ENCODE measurements at places on chromosomes 12 and 14. TPM values are rescaled to one million over a fixed set of nuclear protein-coding genes. Genes with fewer than 3 reads are reported as not detected.

Gene IGF1
- total RNA-seq: 2.9 TPM

GRCh38 chr14:22268875-22269274 is 320.1 kb downstream of the DAD1 start:
- DNase-seq: no peak

- DNase-seq: no peak
Observed at GRCh38 chr14:95679998-95680735, 6.1 kb upstream of the TCL1B start.

- no peak for DNase-seq
Observed at GRCh38 chr12:98213556-98213955, 301.8 kb upstream of the TMPO start.

Gene FAR2
- total RNA-seq: 73.2 TPM

DNA sequence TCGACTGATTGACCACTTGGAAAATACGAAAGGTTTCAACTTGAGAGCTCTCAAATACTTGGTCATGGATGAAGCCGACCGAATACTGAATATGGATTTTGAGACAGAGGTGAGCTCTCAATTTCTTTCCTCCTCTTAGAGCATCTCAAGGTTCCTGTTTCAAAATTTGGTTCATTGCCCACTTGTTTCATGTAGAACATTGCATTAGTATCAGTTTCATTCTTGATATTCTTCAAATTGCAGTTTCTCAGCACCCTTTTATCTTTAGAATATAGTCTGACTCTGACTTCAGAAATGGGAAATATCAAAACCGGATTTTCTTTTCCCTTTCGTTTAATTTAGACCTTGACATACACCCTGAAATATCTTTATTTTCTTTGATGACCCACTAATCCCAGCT is 8.8 kb downstream of the DDX47 start:
- DNase-seq: no peak

All from left colon (tissue), 2 donors.